ENCODE measurements at places on chromosomes 2 and 18.

DNA sequence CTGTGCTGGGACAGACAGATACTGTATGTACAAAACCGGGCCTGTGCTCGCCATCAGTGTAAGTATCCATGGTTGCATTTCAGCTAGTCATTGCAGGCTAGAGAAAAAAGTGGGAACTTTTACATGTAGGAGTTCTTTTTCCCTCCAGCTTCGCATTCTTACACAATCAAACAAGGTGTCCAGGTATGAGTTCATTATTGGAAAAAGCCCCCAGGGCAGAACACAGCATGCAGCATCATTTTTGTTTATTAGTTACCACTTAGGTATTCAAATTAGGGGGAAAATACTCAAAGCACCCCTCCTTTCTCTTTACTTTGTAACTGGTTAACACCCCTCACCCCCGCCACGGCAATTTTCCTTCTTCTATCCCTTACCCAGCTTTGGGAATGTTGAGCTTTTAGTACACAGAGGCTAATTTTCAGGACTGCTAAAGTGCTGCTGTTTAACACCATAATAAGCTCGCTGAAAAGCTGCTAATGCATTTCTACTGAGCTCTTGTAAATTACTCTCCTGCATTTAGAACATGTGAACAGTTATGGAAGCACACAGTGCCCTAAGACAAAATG lies 13.6 kb downstream of the UPP2 start:
- no peak for DNase-seq

- no peak for DNase-seq
Observed at GRCh38 chr18:3367491-3368091, 82.4 kb upstream of the TGIF1 start.

DNA sequence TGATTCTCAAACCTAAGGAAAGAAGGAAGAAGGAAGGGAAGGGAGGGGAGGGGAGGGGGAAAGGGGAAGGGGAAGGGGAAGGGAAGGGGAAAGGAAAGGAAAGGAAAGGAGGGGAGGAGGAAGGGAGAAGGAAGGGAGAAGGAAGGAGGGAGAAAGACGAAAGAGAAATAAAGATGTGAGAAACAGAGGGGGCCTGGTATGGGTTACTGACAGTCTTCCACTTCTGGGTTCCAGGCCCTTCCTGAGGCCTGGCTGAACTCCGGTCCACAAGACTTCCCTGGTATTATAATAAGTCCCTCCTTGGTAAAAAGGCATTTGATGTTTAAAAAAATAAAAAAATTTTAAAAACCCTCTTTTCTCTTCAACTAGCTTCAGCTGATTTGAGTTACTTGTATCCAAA lies 17.4 kb downstream of the SLC4A5 start:
- no peak for DNase-seq

GRCh38 chr2:150282357-150282756 lies 205.1 kb downstream of the RND3 start:
- no peak for DNase-seq

DNA sequence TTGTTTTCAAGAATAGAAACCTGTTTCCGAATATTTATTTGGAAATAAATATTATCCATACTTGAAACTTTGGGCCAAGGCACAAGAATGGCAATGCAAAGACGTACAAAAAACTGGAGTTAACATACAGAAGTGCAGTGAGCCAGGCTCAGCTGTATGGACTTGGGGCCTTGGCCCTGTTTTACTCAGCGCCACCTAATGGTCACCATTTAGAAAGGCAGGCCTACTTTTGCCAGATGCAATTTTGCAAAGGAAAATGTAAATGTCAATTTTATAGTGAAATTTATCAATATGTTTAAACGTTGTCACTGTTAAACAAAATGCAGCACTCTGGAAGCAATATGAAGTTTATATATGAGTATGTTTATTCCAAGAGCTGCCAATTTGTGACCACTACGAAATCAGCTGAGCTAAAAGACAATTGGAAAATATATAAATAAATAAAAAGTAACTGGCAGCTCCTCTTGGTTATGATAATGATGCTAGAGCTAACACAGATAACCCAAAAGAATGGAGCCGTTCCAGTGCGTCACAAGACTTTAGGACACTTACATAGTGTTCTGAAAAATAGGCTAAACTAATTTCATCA lies 155.0 kb downstream of the ARHGAP15 start:
- no peak for DNase-seq

- DNase-seq, result no peak
Observed at GRCh38 chr2:176129813-176130146, 275 bp downstream of the HOXD8 start.

GRCh38 chr2:177053038-177053437 lies 159.6 kb upstream of the HNRNPA3 start:
- no peak for DNase-seq

GRCh38 chr2:214560618-214561190 lies 149.8 kb downstream of the VWC2L start:
- no peak for DNase-seq

DNA sequence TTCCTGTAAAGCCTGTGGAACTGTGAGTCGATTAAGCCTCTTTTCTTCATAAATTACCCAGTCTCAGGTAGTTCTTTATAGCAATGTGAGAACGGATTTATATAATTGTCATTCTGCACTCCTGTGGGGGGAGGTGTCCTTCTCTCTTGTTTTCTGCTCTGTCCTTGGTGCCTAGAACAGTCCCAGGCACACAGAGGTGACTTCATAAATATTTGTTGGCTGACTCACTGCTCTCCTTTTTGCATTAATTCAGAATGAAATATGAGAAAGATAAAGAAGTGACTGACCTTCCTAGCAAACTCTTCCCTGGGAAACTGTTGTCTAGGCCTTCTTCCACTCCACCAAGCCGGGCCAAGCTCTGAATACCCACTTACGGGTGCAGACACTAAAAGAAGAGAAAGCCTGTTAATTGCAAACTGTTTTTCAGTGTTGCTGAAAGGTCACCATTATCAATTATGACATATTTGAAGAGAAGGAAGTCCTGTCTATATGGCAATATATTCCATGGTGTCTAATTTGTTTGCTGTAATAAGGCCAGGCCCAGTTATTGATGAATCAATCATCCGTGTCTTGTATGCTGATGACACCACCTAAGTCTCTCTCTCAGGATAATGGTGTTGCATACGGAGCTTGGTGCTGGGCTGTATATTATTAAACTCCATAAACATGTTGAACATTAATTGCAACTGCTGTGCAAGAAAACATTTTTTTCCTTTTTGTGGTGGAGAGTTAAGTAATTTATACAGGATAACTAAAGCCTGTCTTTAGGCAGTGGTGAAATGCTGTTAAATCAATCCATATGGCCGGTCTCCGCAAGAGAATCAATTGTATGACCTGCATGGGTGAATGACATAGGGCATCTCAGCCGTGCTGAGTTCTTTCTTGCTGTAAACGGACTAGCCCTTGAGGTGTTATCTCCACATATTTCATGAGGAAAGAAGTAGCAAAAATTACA lies 567.5 kb downstream of the SLC4A3 start:
- no peak for DNase-seq

DNA sequence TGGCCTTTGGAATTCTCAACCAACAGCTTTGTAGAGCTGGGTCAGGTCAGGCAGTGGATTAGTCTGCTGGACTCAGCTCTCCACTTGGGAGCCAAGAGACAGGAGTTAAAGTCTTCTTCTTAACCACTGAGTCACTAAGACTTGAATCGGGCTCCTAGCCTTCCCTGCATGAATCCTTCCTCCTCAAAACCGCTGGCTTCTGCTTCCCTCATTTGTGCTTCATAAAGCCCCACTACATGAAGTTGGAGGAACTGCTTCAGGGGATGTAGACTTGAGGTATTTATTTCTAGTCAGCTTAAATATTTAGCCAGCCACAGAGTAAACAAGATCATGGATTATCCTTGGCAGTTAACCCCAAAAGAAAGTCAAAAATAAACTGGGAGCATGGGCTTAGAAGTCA lies 536.3 kb upstream of the TNP1 start:
- no peak for DNase-seq

GRCh38 chr2:103025056-103025455 lies 263.2 kb downstream of the TMEM182 start:
- DNase-seq, result no peak

- no peak for DNase-seq
Observed at GRCh38 chr18:11981543-11982366, 448 bp downstream of the IMPA2 start.

DNA sequence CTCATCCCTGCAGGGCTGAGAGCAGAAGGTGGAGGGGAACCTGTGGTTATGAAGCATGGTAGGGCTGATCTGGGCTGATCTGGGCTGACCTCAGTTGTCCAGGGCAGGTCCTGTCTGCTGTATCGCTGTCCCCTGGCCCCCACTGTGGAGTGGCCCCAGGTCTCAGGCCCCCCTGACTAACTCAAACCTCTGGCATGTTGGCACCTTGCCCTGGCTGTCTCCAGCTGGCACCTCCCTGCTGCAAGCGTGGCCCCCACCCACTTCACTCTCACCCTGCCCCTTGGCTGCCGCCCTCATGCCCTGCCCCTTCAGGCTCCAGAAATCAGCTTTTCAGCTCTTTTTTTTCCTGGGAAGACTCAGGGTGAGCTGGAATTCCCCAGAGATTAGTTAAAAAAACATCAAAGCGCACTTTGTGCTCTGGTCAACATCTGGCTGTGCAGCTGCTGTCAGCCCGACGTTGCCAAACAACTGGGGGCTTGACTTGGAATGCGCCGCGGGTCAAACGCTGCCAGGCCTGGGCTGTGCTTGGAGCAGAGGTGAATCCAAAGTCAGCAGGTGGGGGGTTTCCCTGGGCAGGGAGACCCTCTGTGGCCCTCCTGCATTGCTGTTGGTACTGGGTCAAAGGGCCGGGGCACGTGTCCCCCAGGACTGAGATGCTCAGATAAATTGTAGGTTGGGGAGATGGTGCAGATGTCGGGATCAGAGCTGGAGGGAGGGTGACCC lies 173.8 kb upstream of the HDAC4 start:
- no peak for DNase-seq

DNA sequence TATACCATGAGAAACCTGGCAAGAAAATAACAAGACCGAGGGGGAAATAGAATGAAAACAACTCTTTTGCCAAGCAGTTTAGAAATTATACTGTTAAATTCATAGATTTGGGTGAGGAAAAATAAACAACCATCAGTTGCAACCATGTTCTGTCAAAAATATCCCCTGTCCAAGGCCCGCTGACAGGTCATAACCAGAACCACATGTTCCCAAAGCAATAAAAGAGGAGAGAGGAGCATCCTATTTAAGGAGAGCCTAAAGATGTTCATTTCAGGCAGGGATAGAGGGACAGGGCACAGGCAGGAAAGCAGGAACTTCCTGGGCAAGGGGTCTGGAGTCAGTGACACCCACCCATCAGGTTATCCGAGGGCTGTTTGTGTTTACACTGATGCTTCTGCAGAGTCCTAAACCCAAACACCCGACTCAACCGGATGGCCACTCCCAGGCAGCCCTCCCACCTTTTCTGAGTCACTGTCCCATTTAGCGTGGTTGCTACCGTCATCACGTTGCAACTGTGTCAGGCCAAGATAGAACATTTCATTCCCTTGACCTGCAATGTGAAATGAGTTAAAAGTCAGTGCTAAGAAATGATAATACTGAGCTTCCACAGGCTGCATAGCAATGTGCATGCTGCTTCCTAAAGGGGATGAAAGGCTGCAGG lies 468.3 kb upstream of the RAB12 start:
- no peak for DNase-seq

DNA sequence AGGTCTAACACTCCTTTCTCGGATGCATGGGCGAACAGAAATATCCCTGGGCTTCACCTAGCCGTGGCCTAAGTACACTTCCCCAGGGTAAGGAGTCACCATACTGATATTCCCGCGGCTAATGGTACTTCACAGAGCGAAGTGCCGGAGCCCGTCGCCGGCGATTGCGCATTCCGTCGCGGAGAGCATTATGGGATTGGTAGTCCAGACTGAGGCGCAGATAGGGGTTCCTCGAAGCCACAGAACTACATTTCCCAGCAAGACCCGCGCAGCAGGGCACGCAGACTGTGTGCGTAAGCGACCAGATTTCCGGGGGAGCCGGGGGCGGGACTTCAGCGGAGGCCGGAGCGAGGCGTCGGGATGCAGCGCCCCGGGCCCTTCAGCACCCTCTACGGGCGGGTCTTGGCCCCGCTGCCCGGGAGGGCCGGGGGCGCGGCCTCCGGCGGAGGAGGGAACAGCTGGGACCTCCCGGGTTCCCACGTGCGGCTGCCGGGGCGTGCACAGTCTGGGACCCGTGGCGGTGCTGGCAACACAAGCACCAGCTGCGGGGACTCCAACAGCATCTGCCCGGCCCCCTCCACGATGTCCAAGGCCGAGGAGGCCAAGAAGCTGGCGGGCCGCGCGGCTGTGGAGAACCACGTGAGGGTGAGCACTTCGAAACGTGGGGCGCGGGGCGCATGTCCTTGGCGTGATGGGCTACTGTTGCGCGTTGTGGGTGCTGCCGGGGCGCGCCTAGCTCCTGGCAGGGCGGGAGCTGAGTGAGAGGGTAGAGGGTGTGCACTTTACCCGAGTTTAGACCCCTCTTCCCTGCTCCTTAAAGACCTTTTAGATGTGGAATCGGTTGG lies at the start of gene RPIA:
RPIA (plus strand) TSS at position 335 of the 845 bp plus-strand sequence; CDS start at position 361, 26 bp downstream.
- DNase-seq, result peak; percentile 97

DNA sequence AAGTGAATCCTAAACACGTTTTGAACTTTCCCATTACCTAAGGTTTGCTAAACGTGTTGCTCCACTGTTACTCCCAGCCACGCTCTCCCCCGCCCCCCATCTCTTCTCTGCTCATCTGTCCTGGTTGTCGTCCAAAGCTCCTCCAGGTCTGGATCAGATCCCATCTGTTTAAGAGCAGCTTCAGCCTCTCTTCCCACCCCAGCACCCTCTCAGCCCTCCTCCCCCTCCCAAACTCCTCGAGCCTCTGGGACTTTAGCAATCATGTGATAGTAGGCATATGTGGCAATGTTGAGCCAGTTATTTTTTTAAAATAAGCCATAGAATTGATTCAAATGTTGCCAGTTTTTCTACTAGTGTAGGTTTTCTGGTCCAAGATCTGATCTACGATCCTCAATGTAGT lies 20.0 kb upstream of the LPIN1 start:
- DNase-seq, result no peak

- DNase-seq, result no peak
Observed at GRCh38 chr18:34330308-34330707, 105.6 kb upstream of the NOL4 start.

GRCh38 chr2:22890132-22890531 lies 494.8 kb upstream of the KLHL29 start:
- no peak for DNase-seq

DNA sequence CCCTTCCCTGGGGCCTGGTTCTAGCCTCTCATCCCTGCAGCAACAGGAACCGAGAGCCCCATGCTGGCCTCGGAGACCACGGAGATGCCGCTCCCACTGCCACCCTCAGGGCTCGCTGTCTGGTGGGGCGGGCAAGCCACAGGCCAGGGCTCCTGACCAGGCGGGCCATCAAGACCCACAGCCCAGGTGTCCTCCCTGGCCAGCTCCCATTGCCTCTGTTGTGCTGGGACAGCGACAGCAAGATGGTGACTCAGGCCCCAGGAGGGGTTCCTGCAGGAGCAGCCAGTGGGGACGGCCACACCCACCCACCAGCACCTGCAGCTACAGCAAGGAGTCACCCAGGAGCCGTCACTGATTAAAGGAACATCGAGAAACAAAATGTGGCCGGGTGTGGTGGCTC lies 7.4 kb downstream of the KLHL30 start:
- no peak for DNase-seq

Data from stimulated activated naive CD4-positive, alpha-beta T cell (primary cell).